Activated T-helper 1 cell treated with Interleukin-2 at 50 U/mL for 16 hours (primary cell): ENCODE measurements at places on chromosomes 5 and 9.

DNA sequence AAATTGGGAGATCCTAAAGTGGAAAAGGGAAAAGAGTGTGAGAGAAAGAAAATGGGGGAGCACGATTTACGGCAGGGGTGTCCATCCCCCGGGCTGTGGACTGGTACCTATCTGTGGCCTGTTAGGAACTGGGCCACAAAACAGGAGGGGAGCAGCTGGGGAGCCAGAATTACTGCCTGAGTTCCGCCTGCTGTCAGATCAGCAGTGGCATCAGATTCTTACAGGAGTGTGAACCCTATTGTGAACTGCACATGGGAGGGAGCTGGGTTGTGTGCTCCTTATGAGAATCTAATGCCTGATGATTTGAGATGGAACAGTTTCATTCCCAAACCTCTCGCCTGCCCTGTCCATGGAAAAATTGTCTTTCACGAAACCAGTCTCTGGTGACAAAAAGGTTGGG, 108.3 kb upstream of the ADAMTSL1 start:
- no peak for DNase-seq

DNA sequence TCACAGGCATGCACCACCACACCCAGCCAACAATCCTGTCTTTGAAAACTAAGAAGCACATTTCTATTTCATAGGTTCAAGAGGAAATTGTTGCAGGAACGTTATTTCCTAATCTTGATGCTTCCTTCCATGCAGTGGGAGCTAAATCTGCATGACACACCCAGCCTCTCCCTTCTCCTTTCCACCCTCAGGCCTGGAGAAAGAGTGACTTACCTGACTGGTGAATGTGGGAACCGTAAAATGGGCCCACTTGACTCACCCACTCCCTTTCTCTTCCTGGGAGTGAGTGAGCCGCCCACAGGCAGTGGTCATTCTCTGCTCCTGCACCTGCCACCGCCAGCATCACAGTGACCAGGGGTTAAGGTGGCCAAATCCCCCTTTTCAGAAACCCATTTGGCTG, 78.2 kb downstream of the C9orf50 start:
- DNase-seq = no peak

DNA sequence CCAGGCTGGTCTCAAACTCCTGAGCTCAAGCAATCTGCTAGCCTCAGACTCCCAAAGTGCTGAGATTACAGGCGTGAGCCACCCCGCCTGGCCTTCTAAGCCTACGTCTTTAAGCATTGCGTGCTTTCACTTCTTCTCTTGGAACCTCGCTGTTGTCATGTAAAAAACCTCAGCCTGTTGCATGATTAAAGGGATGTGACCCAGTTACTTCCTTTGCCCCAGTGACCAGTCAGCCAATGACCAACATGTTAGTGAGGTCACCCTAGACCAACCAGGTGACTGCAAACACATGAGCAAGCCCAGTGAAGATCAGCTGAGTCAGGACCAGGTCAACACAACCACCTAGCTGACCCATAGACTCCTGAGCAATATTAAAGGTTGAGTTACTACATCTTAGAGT, 10.5 kb downstream of the KIF4B start:
- DNase-seq = no peak

GRCh38 chr9:126392662-126393371, 66.2 kb downstream of the MVB12B start:
- DNase-seq = no peak

GRCh38 chr5:150242251-150242894, 47.2 kb downstream of the CAMK2A start:
- DNase-seq = no peak

GRCh38 chr5:142982821-142983200, 212.6 kb downstream of the ARHGAP26 start:
- no peak for DNase-seq

DNA sequence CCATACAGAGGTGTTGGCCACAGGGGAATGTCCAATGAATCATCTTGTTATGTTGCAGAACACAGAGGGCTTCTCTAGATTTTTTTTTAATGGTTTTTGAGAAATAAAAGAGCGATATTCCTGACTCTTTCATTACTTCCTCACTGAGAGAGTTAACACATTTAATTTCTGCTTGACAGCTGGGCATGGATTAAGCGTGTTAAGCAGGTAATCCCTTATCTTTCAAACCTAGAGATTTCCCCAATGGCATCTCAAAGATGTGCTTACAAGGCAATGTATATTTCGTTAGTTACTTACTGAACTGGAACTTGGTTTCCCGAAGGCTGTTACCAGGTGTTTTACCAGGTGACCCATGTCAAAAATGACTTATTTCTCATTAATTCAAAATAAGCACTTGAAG, 21.8 kb upstream of the ADCY2 start:
- DNase-seq = no peak

GRCh38 chr9:95276395-95276954, 41.0 kb downstream of the FANCC start:
- DNase-seq = no peak

GRCh38 chr9:126490871-126491567, 122.7 kb upstream of the LMX1B start:
- peak; percentile 24 for DNase-seq

- no peak for DNase-seq
These were observed 617 bp downstream of the PTPN3 start for GRCh38 chr9:109497226-109498153.

DNA sequence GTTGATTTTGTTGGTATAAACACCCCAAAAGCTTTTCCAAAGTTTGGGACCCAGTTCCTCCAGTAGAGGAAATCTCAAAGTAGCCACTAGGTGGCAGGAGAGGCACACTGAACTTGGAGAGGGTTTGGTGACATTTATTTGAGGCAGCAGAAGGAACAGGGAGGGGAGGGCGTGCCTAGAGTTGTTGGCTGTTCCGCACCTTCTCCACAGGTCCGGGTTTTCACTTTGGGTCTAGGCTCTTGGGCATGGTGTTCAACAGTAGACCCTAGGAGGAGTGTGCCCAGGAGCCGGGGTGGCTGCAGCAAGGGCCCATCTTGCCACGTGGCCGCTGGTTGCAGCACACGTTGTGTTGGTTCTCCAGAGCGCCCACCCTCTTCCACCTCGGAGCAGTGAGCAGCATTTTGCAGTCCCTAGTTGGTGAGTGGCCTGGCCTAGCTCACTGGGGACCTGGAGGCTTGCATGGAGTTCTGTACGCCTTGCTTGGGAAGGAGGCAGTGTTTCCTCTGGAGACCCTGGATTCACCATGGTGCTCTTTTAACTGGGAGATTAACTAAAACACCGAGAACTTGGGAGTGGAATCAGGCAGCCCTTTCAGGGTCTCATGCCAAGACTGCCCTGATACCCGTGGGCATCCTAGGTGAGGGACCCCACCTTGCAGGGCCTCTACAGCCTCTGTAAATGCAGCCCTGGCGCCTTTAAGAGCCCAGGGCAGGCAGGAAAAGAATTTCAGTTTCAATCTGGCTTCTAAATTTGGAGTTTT, 28.2 kb downstream of the PTPA start:
- DNase-seq = peak; percentile 49

GRCh38 chr5:114361724-114362196, at the start of gene KCNN2:
TSS of gene KCNN2 (plus strand) at chr5:114362070. CDS start at chr5:114362140, 70 bp downstream.
- DNase-seq = no peak

GRCh38 chr5:17189381-17190036, 27.9 kb upstream of the BASP1 start:
- DNase-seq = peak; percentile 6

DNA sequence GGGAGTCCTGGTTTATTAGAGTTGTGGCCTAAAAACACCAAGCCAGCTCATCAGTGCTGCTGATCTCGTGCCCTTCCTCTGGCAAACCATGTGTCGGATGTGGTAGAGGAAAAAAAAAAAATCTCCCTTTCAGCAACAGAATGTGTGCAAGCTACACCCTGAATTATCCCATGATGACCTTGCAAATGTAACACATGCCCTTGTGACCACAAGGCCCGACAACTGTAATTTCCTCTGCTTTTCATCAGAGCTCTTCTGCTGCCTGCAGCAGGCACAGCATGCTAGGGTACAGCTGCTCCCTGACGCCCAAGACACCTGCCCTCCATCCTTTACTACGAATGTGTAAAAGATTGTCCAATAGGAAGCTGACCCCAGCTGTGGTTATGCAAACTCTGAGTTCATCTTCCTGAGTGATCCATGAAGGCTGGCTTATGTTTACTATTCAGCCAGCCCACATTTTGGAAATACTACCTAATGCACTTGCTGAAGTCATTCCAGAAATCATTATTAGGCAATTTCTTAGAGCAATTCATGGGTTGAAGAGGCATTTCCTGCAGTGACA, 14.6 kb upstream of the BNC2 start:
- no peak for DNase-seq

DNA sequence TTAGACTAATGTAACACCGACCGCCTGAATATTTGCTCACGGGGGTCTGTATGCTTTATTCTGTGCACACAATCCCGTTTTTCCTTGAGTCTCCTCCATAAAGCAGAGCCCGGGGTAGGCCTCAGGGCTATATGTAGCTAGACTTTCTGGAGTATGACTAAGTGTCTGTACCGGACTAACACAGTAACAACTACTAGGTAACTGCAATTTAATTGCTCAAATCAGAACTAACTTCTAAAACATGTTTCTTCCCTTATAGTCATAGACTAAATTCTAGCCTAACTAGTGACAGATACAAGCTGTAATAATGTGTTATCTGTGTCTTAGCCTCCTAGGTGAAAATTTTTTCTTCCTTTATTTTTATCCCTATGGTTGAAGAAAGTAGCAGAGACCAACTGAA, 2.1 kb downstream of the REEP5 start:
- DNase-seq = no peak

GRCh38 chr5:26553079-26553478, 485.3 kb downstream of the CDH9 start:
- no peak for DNase-seq

DNA sequence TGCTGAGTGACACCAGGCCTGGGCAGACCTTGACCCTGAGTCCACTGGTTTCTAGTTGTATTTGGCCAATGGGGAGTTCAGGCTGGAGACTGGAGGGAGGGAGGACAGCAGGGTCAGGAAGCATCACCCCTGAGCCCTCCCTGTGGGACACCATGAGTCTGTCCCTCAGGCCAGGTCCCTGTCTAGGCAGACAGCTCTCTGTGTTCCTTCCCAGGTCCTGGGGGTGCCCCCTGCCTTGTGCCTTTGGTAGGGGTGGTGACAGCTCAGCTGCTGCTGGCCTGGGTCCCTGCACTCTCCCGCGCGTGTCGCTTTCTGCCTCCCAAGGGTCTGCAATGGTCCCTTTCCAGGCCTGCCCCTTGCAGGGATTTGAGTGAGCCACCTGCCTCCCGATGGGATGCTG, 125.5 kb downstream of the OLFM1 start:
- no peak for DNase-seq

- no peak for DNase-seq
These were observed 9.4 kb upstream of the CARD19 start for GRCh38 chr9:93086447-93087224.

DNA sequence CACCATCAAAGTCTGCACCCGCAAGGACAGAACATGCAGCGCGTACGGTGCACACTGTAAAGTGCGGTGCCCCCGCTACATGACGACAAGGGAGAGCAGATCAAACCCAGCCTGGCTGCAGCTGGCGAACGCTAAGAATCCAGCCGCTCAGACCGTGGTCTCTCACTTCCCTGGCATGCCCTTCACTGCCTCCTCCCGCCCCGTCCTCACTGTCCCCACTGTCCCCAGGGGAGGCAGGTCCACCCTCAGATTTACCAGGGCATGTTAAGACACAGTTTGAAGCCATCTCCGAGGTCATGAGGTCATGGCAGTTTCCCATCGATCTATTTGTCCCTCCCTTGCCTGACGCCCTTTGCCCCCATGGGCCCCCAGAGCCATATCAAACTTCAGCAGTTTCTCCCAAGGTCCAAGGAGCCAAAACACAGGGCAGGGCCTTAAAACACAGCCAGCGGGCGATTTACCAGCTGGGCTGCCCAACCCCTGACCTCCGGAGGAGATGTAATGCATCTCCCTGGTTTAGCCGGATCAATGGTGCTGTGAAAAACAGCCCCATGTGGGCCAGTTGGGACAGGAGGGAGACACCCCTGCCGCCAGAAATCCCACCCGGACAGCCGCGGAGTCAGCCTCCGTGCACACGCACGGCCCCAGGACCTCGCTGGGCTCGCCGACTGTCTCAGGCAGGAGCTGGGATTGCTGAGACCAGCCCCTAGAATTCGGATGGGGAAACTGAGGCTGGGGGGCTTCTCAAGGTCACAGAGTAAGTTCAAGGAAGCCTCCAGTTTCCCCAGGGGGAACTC, 52.3 kb upstream of the FUBP3 start:
- DNase-seq = no peak

- no peak for DNase-seq
These were observed 112.0 kb downstream of the ADAMTSL1 start for GRCh38 chr9:18585996-18586395.

GRCh38 chr9:35335164-35335563, 154.7 kb upstream of the RUSC2 start:
- DNase-seq = no peak

DNA sequence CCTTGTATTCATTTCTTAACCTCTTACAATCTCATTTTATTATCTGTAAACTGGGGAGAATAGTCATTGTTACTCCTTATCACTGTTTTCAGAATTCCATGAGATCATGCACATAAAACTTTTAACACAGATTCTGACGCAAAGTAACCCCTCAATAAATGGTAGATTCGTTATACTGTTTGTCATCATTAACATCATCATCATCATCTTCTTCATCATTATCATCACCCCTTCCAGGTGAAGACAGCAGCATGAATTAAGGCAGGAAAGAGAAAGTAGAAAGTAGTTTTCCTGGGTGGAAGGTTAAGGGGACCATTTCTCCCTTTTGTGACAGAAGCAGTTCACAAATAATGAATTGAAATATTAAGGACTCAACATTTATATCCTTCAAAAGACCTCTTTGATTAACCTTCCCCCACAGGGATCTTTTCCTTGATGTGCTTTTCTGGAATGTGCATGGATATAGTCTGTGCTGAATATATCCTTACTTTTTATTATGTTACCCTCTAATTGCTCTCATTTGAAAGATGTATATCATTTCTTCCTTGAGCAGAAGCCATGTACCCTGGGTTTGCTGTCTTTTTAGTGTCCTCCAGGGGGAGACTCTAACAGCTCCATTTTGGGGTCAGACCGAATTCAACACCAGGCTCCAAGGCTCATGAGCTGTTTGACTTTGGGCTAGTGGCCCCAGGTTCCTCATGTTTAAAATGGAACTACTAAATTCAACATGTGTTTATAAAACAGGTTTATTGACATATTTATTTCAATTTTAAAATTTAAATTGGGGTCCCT, 1029.9 kb upstream of the WWC1 start:
- no peak for DNase-seq

DNA sequence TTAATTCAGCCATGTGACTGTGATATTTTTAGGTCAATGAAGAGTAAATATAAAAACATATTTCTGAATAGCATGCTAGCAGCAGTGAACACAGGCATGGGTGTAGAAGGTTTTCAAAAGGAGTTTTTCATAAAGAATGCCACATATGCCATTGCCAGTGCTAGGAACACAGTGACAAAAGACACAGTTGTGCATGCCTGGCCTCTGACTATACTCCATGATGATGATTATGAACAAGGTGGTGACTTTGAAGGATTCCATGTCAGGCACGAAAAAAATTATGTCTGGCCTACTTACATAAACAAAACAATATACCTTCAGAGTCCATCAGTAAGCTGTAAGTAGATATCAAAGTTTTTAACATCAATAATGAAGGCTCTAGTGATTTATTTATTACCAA, 438.7 kb downstream of the TLE1 start:
- no peak for DNase-seq

- DNase-seq = no peak
These were observed 214.4 kb upstream of the ACTBL2 start for GRCh38 chr5:57696825-57697570.
